Activated CD8-positive, alpha-beta memory T cell treated with anti-CD3 and anti-CD28 coated beads, Interleukin-2, amount 50 U/mL, for 4 hours (primary cell): ENCODE measurements at places on chromosomes 7 and 10.

DNA sequence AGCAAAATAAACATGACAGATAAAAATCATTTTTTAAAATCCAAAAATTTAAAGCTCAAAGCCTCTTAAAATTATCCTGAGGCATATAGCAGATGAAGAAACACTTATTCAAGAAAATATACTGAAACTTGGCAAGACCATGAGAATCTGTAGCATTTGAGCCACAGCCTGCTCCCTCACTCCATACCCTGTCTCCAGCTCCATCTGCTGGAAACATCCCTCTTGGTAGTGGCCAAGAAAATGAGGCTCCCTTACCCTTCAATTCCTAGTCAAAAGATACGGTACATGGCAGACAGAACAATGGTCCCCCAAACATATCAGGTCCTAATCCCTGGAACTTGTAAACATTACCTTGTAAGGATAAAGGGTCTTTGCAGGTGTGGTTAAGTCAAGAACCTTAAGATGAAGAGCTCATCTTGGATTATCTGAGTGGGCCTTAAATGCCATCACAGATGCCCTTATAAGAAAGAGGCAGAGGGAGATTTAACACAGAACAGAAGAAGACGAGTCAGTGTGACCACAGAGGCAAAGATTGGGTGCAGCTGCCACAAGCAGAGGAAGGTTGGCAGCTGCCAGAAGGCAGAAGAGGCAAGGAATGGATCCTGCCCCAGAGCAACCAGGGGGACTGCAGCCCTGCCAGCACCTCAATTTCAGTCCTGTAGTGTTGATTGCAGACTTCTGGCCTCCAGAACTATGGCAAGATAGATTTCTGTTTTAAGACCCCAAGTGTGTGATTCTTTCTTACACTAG is 149.4 kb downstream of the ZNF248 start:
- DNase-seq, result no peak

DNA sequence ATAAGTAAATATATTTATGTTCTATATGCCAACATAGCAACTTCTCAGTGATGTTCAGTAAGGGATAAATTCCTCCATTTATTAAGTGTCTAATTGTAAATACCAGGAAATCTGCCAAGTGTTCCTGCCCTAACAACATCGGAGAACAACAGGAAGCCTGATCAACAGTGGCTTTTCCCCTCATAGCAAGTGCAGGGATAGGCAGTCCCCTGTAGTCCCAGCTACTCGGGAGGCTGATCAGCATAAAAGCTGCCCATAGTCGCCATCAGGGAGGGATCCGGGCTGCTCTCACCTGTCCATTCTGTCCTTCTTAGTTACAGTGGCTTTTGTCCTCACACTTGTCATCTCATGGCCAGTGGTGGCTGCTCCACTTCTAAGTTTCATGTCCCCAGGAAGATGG is 141.3 kb downstream of the IDE start:
- DNase-seq, result no peak

DNA sequence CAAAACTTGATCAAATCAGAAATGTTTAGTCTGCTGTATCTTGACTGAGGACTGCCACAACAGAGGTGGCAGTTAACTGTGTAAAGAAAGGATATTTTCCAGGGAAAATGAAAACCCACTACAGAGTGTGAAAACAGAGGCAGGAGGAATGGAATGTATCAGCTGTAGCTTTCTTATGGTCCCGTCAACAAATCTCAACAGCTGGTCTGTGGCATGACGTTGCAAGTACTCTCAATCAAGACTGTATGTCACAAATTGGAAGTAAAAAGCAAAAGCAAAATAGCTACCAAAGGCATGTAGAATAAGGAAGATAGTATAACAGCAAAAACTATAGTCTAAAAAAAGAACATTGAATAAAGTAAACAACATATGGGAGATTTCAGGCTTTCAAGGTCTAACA is 123.5 kb downstream of the KMT2C start:
- DNase-seq, result no peak

- DNase-seq, result no peak
These were observed 32.0 kb upstream of the CRTAC1 start for GRCh38 chr10:98062424-98062823.

DNA sequence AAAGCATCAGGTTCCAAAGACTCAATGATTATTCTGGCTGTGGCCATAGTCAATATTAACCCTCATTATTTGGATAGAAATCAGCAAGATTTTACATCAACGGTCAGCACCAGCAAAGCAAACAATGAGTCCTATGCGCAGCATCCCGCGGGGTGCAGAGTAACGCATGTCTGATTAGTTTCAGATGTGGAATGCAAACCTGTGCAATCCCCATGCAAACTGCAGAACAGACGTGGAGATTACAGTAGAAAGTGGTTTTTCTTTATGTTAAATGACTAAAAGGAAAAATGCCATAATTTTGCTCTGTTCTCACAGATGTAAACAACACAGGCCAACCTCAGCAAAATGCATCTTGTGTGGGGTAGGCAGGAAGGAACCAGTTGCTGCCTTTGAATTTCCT is 258.1 kb upstream of the GRB10 start:
- DNase-seq, result no peak

- no peak for DNase-seq
These were observed 39.9 kb upstream of the FGL2 start for GRCh38 chr7:77239471-77239870.

- no peak for DNase-seq
These were observed 697.0 kb downstream of the SORCS1 start for GRCh38 chr10:106467506-106467905.

DNA sequence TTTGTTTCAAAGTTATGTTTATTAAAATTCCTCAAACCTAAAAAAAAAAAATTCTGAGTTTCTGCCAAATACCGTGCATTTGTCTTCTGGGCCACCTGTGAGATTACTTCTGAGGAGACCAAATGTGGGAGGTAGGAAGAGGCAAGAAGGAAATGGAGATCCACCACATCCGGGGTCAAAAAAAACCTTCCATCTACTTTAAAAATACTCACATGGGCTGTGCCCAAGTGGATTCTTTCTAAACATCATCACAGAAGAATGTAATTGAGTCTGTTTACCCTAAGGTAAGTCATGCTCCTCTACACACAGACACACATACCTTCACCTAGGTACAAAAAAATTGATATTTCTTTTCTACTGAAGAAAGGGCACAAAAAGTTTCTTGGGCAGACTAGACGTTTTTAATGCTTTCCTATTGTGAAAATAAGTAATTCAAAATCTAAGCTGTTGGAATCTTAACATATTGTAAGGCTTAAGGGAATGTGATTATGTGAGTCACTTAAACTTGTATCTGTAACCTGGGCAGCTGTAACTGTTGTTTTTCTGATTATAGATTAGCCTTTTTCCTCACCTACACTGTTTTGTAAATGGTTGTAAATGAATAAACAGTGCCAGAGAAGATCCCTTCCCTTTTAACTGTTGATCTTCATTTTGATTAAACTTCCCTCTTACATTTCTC is 19.1 kb upstream of the SPOCK2 start:
- no peak for DNase-seq

DNA sequence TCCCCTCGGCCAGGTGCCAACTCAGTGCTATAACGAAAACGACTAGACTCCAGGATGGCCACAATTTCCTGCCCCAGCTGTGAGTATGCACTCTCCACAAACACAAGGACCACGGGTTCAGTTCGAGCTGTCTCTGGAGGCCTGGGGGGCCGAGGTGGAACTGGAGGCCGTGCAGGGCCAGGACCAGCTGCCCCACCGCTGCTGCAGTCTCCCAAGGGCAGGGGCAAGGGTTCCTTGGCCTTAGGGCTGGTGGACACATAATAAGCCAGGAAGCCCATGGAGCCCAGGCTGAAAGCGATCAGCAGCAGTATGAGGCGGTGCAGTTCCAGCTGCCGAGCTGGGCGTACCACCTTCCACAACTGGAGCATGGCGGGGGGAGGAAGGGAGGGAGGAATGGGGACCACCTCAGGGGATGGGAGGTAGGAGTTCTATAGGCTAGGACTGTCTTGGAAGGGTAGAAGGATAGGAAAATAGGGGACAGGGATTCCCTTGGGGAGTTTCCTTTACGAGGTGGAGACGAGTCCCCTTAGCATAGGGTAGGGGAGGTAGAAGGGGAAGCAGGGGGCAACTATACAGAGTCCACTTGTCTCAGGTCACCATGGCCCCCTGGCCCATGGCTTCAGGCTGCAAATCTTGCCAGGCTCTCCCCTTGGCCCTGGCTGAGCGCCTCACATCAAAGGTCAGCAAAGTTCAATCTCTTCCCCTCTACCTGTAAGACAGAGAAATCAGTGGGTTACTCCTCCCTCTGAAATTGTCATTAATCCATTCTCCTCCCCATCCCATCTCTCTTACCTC is 3.2 kb downstream of the NDST2 start:
- DNase-seq, result no peak

DNA sequence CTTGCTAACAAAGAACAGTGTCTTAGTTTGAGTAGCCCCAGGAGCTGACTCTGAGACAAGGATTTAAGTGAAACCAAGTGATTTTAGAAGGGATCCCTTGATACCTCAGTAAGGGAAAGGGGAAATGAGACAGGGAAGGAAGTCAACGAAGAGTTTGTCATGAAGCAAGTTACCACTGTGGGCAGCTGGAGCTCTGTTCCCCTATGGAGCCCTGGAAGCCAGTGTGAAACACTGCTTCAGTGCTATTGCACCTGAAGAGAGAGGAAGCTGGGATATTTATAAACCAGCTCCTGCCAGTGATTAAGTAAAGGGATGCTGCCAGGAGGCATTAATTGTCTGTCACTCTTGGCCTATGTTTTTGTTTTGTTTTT is 58.9 kb upstream of the WAPL start:
- DNase-seq, result no peak

DNA sequence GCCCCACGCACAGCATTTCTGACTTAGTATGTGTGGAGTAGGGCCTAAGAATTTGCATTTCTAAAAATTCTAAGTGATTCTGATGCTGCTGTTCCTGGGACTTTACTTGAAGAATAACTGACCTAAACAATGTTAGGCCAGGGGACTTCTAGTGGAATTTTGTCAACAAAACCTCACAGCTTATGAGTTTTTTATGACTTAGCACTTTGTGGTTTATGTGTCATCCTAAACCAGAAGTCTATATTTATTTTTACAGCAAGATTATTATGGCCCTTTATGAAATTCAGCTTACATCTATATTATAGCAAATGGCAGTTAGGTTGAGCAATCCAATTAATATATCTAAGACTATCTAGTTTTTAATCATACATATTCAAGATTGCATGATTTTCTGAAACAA is 24.6 kb upstream of the BET1 start:
- DNase-seq, result no peak

DNA sequence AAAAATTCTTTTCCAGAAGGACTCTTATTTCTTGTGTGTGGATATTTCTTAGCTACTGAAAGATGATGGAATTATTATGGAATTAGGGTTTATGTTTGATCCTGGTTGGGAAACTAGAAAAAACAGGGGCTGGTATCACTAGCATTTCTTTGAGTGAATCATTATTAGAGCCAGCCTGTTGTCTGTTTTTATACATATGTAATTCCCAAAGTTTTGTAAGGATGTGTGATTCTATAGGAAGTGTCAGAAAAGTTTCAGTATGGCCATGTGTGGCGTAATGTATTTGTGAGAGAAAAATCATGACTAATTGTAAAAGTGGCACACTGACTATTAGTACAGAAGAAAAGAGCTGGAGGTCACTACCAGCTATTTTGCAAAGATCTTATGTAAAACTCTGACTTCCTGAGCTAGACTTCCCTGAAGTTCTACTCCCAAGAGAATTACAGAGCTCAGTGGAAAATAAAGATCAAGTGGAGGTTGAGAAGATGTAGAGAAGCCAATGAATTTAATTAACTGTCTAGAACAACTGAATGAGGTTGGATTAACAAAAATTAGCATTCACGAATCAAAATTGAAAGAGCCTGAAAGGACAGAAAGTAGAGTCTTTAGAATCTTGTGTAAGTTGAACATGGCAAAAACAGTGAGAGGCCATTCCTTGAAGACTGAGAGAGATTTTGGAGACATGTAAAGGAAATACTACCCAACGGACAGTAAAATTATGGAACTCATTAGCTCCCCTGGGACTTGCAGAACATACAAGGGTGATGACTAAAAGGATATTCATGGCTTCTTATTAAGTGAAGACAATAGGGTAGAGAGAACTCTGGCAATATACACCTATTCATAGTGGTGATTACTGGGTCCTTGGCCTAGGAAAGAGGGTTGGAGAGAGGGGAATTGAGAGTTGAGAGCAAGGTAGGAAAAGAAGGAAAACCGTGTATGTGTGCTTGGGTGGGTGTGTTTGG is 12.5 kb downstream of the ZNF365 start:
- no peak for DNase-seq

DNA sequence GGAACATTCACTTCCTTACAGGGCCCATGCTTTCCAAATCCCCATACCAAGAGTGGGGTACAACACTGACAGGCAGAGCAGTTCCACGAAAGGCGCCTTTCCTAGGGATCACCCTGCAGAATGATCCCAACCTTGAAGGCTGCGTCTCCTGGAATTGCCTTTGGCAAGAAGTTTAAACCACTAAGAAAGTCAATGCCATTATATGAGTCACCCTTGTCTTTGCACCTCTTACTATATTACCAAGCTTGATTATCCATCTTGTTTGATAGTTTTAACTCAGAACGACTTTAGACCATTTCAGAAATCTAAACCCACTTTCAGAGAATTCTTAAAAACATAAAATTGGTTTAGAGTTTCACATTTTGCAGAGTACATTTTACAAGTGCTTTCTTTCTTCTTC is 282.1 kb downstream of the ARHGAP12 start:
- DNase-seq, result no peak

DNA sequence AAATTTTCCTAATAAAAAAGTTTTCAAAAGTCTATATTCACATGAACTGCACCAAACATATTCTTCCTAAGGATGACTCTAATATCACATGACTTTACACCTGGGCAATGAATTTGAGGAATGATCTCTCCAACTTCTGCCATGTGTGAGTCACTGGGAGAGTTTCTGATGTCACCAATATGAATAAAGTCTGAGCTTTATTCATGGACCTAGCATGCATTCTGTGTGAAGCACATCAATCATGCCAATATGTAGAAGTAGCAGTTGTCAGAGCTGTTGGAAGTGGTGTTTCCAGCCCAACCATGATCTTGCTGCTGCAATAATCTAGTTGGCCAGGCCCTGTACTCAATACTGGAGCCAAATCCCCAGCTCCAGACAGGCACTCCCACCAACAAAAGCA is 91.7 kb upstream of the IFRD1 start:
- no peak for DNase-seq

GRCh38 chr10:102476466-102477141 is 25.3 kb upstream of the C10orf95 start:
- peak; percentile 30 for DNase-seq

DNA sequence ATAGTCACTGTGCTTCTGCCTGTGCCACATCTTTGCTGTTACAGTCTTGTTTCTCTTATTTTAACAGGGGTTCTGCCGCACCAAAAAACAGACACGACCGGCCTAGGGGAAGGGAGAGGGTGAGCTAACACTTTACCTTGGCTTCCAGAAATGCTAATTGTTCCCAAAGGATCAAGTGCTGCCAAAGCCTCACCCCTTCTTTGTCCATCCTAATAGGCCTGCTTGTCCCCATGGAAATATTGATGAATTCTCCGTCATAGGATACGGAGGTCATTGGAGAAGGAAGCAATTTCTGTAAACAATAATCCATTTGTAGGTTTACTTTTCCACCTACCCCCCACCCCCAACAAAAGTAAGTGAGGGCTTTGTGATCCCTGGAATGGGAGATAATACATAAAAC is 567.3 kb downstream of the KCNMA1 start:
- no peak for DNase-seq
